ENCODE measurements at places on chromosomes 13 and 19.
A peak's percentile ranks its signal among the peaks of the same experiment; 100 is the strongest.

DNA sequence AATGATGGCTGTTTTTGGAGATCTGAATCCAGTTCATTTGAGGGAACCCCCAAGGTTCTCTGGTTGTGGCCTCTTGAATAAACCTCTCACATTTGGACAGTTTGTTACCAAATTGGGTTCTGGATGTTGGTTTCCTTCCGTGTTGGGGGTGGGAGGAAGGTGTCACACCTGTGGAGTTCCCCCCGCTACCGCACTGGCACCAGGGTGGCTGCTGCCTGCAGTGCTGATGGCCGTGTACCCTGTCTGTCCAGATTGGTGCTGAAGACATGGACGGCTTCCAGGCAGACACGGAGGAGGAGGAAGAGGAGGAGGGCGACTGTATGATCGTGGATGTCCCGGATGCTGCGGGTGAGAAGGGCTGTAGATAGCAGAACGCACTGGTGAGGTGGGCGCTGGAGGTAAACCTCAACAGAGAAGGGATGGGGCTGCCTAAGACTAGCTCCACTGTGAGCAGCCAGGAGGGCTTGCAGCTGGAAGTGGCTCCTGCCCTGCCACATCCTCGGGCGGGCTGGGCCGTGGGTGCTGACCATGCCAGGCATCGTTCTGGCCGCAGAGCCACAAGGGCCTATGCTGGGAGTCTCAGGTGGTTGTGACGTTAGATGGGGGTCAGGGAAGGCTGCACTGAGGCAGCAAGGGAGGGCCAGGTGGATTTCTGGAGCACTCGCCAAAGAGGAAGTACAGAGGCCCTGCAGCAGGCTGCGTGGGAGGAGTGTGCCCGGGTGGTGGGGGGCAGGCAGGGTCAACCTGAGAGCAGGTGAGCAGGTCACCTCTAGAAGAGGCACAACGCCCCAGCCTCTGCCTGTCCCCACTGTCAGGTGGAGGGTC, 15.4 kb downstream of the UBXN6 start:
- no peak for DNase-seq

DNA sequence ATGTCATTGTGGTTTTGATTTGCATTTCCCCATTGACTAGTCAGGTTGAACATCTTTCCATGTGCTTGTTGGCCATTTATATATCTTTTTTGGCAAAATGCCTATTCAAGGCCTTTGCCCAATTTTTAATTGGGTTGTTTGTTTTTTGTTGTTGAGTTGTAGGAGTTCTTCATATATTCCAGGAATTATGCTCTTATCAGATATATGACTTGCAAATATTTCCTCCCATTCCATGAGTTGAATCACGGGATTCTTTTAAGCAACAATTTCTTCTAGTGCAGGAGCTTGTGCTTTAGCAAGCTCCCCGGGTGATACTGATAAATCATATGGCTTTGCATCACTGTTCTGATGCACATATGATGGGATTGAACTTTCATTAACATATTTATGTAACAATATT, 47.0 kb upstream of the FLT1 start:
- DNase-seq = no peak

GRCh38 chr19:38360351-38360750, 14.0 kb upstream of the PSMD8 start:
- DNase-seq = no peak

GRCh38 chr19:16297575-16298178, 26.9 kb upstream of the KLF2 start:
- DNase-seq = no peak

GRCh38 chr13:36666477-36667229, 7.2 kb upstream of the SERTM1 start:
- DNase-seq = no peak

DNA sequence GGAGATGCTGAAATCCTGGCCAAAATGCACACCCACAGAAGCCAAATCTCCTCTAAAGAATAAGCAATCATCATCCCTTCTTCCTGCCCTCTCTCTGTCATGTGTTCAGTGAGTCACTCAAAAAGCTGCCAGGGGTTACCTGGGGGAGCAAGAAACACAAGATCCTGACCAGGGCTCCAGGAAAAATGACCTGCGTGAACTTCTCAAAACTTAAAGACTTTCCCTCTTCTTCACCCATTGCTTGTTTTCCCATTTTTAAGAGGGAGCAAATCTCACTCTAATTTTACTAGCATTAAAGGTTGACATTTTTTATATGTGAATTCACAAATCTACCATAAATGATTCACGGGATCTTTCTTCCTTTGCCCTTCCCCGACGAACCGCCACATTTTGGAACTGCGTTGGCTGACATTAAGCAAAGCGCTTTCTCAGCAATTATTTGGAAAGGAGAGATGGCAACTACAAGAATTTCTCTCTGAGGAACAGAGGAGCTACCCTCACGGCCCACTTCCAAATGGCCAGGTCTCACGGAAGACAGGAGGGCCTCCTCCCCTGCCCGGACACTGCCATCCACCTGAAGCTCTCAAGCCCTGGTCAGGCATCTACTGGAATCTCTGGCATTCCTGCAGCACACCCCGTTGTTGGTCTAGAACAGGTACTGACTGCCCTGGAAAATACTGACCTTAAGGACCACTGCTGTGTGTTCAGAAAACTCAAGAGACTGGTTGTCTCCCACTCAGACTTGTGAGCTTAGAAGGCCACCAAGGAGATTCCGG, 14.2 kb downstream of the TSHZ3 start:
- no peak for DNase-seq

GRCh38 chr13:44259045-44260027, 114.3 kb upstream of the SERP2 start:
- DNase-seq = peak; percentile 97

DNA sequence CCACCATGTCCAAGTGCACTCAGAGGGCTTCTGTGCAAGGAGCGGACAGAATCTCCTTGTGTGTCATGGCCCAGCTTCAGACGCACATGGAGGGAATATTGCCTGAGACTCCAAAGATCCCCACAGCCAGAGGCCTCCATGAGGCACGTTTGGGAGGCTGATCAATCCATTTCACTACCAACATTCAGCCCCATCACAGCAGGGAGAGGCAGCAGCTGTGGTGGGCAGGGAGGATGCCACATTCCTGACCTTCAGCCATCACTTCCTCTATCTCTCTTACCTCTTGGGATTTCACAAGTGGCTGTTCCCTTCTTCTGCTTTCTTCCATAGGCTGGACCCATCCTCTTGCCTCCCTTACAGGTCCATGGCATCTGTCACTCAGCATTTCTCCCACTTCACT, 82.4 kb upstream of the MBNL2 start:
- no peak for DNase-seq

- no peak for DNase-seq
These were observed 64.4 kb downstream of the WASF3 start for GRCh38 chr13:26621731-26622401.

Data from suppressor macrophage treated with lipopolysaccharide for 1 hour (primary cell).